ENCODE measurements at places on chromosomes 6 and 20.

GRCh38 chr6:3026791-3027626, 27.3 kb downstream of the NQO2 start:
- DNase-seq: no peak

- no peak for DNase-seq
Measured at GRCh38 chr6:170062915-170063241, 228.0 kb downstream of the DLL1 start.

DNA sequence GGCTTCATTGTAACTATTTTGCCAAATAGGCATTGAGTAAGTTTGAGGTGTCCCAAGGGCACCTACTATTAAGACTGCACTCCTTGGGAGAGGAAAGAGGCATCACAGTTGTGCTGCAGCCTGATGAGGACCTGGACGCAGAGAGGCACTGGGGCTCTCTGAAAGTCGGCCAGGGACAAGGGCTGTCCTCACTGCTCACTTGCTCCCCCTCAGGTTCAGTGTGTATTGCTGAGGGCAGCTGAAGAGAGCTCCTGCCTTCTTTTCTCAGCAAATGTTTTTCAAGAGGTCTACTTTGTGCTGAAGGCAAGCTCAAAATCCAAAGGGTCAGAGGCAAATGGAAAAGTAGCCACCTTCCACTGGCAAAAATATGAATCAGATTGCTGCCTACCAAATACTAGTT, 331.8 kb downstream of the RIMS1 start:
- DNase-seq: peak; percentile 75

DNA sequence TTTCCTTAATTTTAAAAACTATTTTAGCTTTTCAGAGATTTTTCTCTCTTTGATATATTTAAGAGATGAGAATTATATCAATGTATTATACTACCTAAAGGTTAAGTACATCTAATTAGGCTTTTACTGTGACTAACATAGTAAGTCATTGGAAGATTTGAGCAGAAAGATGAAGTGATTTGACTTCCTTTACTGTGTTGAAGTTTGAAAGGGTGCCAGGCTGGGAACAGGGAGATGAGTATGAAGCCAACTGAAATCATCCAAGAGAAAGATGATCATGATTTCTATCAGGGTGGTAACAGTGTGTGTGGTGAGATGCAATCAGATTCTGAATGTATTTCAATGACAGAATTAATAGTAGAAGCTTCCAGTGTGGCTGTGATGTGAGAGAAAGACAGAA, 87.3 kb downstream of the TRDN start:
- DNase-seq: no peak

DNA sequence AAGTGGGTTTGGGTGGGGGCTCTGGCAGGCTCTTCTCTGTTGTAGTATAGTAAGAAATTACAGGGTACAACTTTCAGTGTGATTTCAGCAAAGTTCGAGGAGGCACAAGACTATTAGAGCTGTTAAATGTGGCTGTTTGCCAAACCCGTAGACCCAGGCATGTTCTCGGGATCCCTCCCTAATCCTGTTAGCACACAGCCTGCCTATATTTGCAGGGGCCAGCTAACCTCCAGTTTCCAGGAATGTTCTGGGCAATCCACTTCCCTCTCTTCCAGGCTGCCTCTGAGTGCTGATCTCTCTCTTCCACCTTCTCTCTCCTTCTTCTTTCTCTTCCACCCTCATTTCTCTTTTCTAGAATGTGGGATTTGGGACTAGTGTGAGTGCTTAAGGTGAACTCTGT, 34.8 kb upstream of the ZFP64 start:
- DNase-seq: no peak

- DNase-seq: no peak
Measured at GRCh38 chr6:8342241-8342819, 93.0 kb downstream of the SLC35B3 start.

All from WTC11 (cell line).